ENCODE measurements at places on chromosomes 12 and 14.

GRCh38 chr12:108622421-108622820, 11.3 kb downstream of the SELPLG start:
- no peak for DNase-seq

DNA sequence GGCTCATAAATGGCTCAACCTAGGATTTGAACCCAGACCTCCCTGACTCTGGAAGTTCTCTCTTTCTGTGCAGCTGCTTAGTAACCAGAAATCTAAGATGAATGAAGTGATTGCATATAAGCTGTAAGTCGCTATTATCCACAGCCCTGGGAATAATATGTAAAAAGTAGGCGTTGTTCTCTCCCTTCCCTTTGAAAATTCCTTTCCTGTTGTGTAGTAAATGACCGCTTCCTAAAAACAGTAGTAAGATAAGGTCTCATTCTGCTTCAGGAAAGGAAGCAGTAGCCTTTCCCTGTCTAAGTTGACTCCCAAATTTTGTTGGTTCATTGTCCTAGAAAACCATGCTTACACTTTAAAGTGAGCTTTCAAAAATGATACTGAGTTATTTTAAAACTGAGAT, 418.3 kb downstream of the EGLN3 start:
- no peak for DNase-seq

GRCh38 chr12:47419497-47419896, 286.3 kb downstream of the RPAP3 start:
- no peak for DNase-seq

DNA sequence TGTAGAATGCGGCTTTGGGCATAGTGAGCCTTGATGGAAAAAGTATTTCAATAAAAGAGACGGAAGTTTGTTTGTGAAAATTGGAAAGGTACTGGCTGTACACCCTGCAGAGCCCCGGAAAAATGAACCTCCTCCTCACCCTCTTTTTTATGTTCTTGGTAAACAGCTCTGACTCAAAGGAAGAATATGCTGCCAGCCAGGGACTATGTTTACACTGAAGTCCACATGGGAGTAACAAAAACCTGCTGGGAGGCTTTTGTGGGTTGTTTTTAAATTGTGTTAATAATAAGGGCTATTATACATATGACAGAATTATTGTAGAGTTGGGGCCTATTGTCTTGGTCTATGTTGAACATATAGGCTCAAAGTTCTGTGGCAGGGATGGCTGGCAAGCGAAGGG, 70.7 kb downstream of the TTC8 start:
- DNase-seq: no peak

GRCh38 chr14:56555921-56556570, 23.6 kb upstream of the TMEM260 start:
- no peak for DNase-seq

DNA sequence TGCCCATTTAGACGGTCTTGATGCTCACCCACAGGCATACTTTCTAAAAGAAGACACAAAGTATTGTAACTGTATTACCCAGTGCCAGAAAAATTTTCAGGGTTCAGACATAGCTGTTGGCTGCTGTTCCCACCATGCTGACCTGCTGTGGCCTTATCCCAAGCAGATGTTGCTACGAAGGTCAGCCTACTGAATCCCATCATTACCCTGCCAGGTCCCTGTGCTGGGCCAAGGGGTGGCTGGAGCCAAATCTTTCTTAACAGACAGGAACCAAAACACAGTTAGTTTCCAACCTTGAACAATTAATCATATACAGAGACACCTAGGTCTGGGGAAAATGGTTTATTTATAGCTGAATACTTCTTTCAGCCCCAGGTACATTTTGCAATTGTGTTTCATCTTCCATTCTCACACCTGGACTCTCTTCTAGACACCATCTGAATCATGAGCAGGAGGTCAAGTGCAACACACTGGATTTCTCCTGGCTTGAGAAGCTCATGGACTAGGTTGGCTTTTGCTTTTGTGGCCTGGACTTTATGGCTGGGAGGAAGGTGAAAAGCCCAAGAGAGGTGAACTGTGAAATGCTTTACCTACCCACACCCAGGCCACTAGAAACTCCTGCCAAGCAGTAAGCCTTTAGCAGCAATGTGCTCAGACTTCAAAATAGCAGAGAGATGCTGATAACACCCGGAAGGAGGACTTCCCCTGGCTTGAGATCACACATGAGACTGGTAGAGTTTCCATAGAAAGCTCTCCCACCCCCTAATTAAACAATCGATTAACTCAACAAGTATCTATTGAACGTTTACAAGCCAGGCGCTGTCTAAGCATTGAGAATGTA, 150.1 kb downstream of the SUDS3 start:
- no peak for DNase-seq

- peak; percentile 3 for DNase-seq
Observed at GRCh38 chr14:70567791-70568190, 32.7 kb downstream of the MED6 start.

GRCh38 chr12:91215940-91216454, 33.4 kb upstream of the DCN start:
- no peak for DNase-seq

GRCh38 chr12:97597031-97597751, 134.6 kb downstream of the RMST start:
- DNase-seq: no peak

GRCh38 chr14:64467101-64467500, 1.8 kb downstream of the AKAP5 start:
- DNase-seq: no peak

GRCh38 chr14:54487771-54488170, 1.0 kb downstream of the GMFB start:
- no peak for DNase-seq

- no peak for DNase-seq
Observed at GRCh38 chr12:127742231-127742630, 524.7 kb upstream of the TMEM132C start.

- DNase-seq: no peak
Observed at GRCh38 chr12:131634037-131634436, 76.9 kb upstream of the SFSWAP start.
